ENCODE measurements at places on chromosomes 4 and X.

- no peak for DNase-seq
Observed at GRCh38 chrX:139932901-139933796, at the start of gene ATP11C. TSS of gene ATP11C (minus strand) at chrX:139933053. CDS start at chrX:139932042, 1,011 bp downstream.

GRCh38 chr4:148787831-148788477 lies 345.7 kb upstream of the NR3C2 start:
- DNase-seq = no peak

GRCh38 chr4:145935253-145936141 lies 3.1 kb downstream of the ZNF827 start:
- no peak for DNase-seq

DNA sequence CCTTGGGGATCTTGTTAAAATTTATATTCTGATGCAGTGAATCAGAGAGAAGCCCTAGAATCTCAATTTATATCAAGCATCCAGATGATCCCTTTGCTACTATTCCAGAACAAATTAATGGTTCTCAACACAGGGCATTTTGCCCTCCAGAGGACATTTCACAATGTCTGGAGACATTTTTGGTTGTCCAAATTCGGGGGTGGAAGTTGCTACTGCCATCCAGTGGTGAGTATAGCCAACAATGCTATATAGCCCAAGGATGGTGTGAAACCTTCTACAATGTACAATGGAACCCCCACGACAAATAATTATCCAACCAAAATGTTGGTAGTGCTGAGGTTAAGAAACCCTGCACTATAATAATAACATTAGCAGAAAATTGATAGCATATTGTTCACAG lies 2440.0 kb downstream of the PCDH7 start:
- no peak for DNase-seq

GRCh38 chrX:45711231-45711630 lies 510.6 kb upstream of the DIPK2B start:
- no peak for DNase-seq

DNA sequence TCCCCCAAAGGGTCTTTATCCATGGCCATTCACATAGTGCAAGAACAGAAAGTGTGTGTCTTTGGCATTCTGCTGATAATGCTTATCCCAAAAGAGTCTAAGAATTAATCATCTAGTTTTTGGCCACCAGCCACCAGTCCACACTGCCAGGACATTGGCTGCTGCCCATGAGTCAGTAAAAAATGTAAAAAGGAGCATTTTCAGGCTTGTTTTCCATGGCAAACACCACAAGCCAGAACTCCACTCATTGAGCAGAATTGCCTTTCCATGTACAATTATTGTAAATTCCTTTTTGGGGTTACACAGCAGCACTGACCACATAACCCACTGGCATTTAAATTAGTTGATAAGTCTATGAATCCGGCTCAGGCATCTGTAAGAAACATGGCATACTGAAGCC lies 89.2 kb upstream of the PRDX4 start:
- no peak for DNase-seq

DNA sequence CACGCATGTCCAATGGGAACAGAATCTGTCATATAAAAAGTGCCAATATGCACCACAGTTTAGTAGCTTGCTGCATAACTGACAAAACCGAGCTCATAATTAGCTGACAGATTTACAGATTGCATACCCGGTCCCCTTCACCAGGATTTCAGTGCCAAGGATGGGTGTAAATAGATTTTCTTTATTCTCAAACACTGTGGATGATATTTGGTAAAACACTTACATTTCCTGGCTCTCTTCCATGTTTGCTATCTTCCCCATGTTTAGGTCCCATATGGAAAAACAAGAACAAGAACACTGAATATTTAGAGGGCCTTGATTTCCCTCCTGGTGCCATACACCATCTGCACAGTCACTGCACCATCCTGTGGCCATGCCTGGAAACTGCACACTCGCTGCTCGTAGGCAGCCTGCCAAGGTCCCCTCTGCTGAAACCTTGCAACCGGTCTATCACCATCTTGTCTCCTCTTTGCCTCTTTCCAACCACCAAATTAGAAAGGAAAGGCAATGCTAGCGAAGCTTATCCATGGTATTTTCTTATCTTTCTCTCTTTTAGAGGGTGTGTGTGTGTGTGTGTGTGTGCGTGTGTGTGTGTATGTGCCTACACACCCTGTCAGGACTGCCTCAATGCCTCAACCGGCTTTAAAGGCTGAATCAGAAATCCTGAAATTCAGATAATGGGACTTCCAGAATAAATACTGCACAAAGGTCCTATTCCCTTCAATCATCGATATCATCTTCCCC lies 124.2 kb upstream of the MBNL3 start:
- no peak for DNase-seq

GRCh38 chr4:120557372-120557771 lies 365.2 kb downstream of the PRDM5 start:
- no peak for DNase-seq

DNA sequence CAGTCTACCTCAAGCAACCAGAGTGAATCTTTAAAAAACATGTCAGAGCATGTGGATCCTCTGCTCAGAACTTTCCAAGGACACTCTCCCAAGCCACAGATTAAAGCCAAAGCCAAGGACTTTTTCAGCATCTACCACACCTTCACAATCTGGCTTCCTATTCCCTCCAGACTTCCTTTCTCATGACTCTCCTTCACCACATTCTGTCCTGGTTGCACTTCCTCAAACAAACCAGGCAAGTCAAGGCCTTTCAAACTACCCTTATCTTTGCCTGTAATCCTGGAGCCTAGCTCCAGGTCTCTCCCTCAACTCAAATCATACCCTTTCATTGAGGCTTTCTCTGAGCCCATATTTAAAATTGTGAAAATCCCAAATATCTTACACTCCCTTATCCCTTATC lies 191.6 kb upstream of the GALNTL6 start:
- no peak for DNase-seq

GRCh38 chr4:94428884-94429283 lies 22.9 kb upstream of the PDLIM5 start:
- no peak for DNase-seq

GRCh38 chr4:84146300-84146959 lies 352.7 kb downstream of the NKX6-1 start:
- DNase-seq = no peak

DNA sequence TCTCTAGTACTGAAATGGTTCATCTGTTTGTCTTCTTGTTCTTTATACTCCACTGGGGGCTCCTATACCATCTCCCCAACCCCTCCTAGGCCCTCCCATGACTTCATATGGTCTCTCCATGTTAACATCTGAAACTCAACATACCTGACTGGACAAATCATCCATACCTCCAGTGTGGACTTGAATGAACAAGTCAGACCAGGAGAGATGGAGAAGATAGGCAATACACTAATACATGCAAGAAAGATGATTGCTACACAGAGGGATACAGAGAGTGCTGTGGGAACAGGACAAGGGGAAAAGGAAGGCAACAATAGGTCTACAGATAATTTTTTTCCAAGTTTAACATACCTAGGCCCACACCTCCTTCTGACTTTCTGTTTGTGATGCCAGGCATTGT lies 175.1 kb downstream of the FHIP1A start:
- no peak for DNase-seq

Data from NCI-H2081 treated with DMSO at 0.1 percent for 48 hours (cell line).